Upper lobe of right lung (tissue), 1 donor: ENCODE measurements at places on chromosomes 3 and 15.

DNA sequence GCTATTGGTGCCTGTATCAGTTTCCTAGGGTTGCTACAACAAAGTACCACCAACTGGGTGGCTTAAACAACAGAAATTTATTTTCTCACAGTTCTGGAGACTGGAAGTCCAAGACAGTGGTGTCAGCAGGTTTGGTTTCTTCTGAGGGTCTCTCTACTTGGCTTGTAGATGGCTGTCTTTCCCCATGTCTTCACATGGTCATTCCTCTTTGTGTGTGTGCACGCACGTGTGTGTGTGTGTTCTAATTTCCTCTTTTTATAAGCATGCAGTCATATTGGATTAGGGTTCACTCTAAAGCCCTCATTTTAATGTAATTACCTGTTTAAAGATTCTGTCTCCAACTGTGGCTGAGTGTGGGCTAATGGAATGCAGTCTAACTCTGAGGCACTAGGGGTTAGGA, 182.5 kb downstream of the SPATA16 start:
- DNase-seq: no peak

- no peak for DNase-seq
These were observed 36.4 kb downstream of the CCDC80 start for GRCh38 chr3:112604536-112604935.

DNA sequence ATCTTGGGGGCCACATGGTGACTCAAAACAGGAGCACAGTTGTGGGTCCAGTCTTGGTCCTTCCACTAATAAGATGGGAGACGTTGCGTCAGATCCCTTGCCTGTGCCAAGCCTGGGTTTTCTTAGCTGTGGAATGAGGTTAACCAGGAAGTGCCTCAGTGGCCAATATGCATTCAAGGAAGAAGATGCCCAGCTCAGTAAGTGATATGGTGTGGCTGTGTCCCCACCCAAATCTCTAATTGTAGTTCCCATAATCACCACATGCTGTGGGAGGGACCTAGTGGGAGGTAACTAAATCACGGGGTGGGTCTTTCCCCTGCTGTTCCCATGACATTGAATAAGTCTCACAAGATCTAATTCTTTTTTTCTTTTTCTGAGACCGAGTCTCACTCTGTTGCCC, 6.4 kb downstream of the ALG1L2 start:
- DNase-seq: no peak

DNA sequence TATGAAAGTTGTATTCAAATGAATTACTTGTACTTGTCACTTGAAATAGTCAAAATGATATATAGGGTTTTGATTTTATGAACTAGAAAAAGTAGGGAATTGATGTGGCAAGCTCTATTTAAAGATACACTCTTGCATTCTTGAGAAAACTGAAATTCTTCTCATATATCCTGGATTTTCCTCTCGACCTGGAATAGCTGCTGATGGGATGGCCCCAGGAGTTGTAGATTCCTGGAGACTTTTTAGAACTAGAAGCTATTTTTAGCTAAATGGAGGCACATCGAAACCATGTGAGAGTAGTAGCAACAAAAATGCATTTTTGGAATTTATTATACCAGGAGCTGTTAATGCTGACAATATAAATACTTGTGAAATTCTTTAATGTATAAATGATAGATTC, 125.9 kb downstream of the LEKR1 start:
- no peak for DNase-seq

DNA sequence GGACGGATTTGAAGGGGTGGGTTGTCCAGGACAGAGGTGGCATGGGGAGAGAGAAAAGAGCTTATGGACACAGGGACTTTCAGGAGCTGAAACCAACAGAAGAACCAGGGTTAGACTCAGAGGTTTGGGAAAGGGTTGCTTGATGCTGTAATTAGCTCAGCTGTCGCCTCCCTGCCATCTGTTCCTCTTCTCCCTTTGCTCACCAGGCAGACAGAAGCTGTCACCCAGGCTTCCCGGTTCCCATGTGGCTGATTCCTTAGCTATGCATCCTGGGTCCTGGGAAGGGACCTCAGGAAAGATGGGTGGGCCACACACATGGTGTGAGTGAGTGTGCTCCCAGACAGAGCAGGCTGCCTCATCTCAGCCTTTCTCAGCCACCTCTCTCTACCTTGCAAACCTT, 14.1 kb downstream of the PTPN23 start:
- DNase-seq: no peak

GRCh38 chr3:52487050-52487787, 7.9 kb upstream of the STAB1 start:
- DNase-seq: peak; percentile 61

GRCh38 chr15:36525430-36525829, 54.0 kb upstream of the CDIN1 start:
- no peak for DNase-seq

GRCh38 chr15:63517628-63518027, 13.2 kb downstream of the USP3 start:
- DNase-seq: no peak

DNA sequence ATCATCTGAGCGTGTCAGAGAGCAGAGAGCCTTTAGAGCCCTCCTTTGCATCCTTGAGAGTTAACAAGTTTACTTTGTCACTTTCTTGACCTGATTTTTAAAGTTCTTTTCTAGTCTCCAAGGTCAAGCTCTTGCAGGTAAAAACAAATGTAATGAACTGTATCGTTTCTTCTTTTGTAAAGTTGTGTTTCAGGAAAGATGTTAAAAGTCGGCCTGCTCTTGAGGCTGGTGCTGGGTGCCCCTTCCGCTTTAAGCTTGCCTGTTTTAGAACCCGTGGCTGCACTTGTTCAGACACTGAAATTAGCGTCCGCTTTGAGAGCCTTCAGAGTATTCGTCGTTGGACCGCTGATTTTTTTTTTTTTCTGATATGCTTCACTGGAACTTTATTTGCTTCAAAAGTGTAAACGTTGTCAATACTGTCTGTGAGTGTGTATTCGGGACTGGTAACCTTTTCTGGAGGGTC, 52.6 kb upstream of the ULK4 start:
- no peak for DNase-seq
